Thoracic aorta endothelial cell (primary cell): ENCODE measurements at places on chromosomes 7 and 10. TPM values are rescaled to one million over a fixed set of nuclear protein-coding genes. Genes with fewer than 3 reads are reported as not detected.

EPHA1 gene
- under 0.01 TPM in 1 of 2 replicates, not detected in the other for total RNA-seq

IDI2 gene
- not detected in 2 replicates for total RNA-seq

RAB19 gene
- total RNA-seq, result not detected in 2 replicates

EN2 gene
- not detected in 2 replicates for total RNA-seq

MMD2 gene
- total RNA-seq, result not detected in 2 replicates

IL6 gene
- total RNA-seq, result 21.1 and 23.7 TPM in 2 replicates

NUPR2 gene
- total RNA-seq, result not detected in 2 replicates

SYPL1 gene
- total RNA-seq, result 74.7 and 97.6 TPM in 2 replicates

CADPS2 gene
- total RNA-seq, result 74.7 and 81.0 TPM in 2 replicates

SPDYE2 gene
- total RNA-seq, result not detected in 2 replicates

UTF1 gene
- total RNA-seq, result not detected in 2 replicates

PYROXD2 gene
- 2.1 and 3.5 TPM in 2 replicates for total RNA-seq

FAM131B gene
- total RNA-seq, result 0.93 TPM in 2 replicates

SYT15 gene
- 0.13 and 0.14 TPM in 2 replicates for total RNA-seq

NUTM2E gene
- not detected in 2 replicates for total RNA-seq

TMEM229A gene
- not detected in 2 replicates for total RNA-seq

MET gene
- total RNA-seq, result 103 and 151 TPM in 2 replicates

NKX6-2 gene
- total RNA-seq, result not detected in 2 replicates

GDF2 gene
- not detected in 2 replicates for total RNA-seq

TRIM73 gene
- total RNA-seq, result 0.43 and 0.66 TPM in 2 replicates

ASB10 gene
- not detected in 2 replicates for total RNA-seq

AKR1D1 gene
- total RNA-seq, result not detected in 2 replicates

TBC1D12 gene
- total RNA-seq, result 16.8 and 18.9 TPM in 2 replicates

GIMAP4 gene
- 117 and 242 TPM in 2 replicates for total RNA-seq

IFRD1 gene
- 47.4 and 56.8 TPM in 2 replicates for total RNA-seq

MKX gene
- not detected in 2 replicates for total RNA-seq

ZNF800 gene
- total RNA-seq, result 37.4 and 42.4 TPM in 2 replicates

CPXM2 gene
- total RNA-seq, result 4.7 and 13.5 TPM in 2 replicates

ACBD7 gene
- total RNA-seq, result 1.7 and 3.3 TPM in 2 replicates

CYREN gene
- total RNA-seq, result 22.3 and 23.9 TPM in 2 replicates

SPOCK2 gene
- total RNA-seq, result 0.13 and 0.29 TPM in 2 replicates

ZDHHC6 gene
- 43.6 and 51.7 TPM in 2 replicates for total RNA-seq

NPFFR1 gene
- total RNA-seq, result not detected in 2 replicates

AGBL3 gene
- 2.0 and 2.9 TPM in 2 replicates for total RNA-seq

GPAM gene
- total RNA-seq, result 13.3 and 13.5 TPM in 2 replicates

ZNF239 gene
- 0.66 and 0.72 TPM in 2 replicates for total RNA-seq

HOXA6 gene
- total RNA-seq, result 5.4 TPM in 1 of 2 replicates, not detected in the other

GNA12 gene
- total RNA-seq, result 30.7 and 34.9 TPM in 2 replicates

WEE2 gene
- not detected in 2 replicates for total RNA-seq

MCM10 gene
- total RNA-seq, result 26.1 and 29.9 TPM in 2 replicates

CTTNBP2 gene
- total RNA-seq, result not detected in 2 replicates

FXYD4 gene
- total RNA-seq, result not detected in 2 replicates

IDI1 gene
- 89.9 and 119 TPM in 2 replicates for total RNA-seq

LIPK gene
- total RNA-seq, result not detected in 2 replicates

GPNMB gene
- total RNA-seq, result 0.13 and 0.72 TPM in 2 replicates

MICALL2 gene
- total RNA-seq, result 17.3 and 22.9 TPM in 2 replicates

MPLKIP gene
- 21.0 and 38.3 TPM in 2 replicates for total RNA-seq

GFRA1 gene
- total RNA-seq, result under 0.01 TPM in 1 of 2 replicates, not detected in the other

C10orf53 gene
- not detected in 2 replicates for total RNA-seq

GRB10 gene
- total RNA-seq, result 98.8 and 131 TPM in 2 replicates

ABHD11 gene
- 7.4 and 10.1 TPM in 2 replicates for total RNA-seq

PDK4 gene
- total RNA-seq, result 5.2 and 5.9 TPM in 2 replicates

TFR2 gene
- 0.27 and 0.43 TPM in 2 replicates for total RNA-seq

OR2A1 gene
- total RNA-seq, result 0.22 TPM in 1 of 2 replicates, not detected in the other

NUTM2A gene
- total RNA-seq, result 0.14 and 0.53 TPM in 2 replicates

TMEM236 gene
- 0.14 and 0.66 TPM in 2 replicates for total RNA-seq

CYP3A4 gene
- not detected in 2 replicates for total RNA-seq

TMEM178B gene
- under 0.01 TPM in 1 of 2 replicates, not detected in the other for total RNA-seq
